ENCODE measurements at places on chromosomes 11 and 22.

DNA sequence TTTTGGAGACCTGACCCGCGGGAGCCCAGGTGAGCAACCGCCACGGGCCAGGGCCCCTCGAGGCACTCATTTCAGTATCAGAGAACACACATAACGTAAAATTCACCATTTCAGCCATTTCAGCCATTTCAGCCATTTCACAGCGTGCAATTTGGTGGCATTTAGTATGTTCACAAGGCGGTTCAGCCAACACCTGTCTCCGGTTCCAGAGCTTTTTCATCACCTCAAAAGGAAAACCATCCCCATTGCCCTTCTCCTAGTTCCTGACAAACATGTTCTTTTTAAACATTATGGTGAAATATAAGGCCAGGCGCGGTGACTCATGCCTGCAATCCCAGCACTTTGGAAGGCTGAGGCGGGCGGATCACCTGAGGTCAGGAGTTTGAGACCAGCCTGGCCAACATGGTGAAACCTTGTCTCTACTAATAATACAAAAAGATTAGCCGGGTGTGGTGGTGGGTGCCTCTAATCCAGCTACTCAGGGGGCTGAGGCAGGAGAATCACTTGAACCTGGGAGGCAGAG, 119.3 kb downstream of the KCNQ1 start:
- no peak for DNase-seq

DNA sequence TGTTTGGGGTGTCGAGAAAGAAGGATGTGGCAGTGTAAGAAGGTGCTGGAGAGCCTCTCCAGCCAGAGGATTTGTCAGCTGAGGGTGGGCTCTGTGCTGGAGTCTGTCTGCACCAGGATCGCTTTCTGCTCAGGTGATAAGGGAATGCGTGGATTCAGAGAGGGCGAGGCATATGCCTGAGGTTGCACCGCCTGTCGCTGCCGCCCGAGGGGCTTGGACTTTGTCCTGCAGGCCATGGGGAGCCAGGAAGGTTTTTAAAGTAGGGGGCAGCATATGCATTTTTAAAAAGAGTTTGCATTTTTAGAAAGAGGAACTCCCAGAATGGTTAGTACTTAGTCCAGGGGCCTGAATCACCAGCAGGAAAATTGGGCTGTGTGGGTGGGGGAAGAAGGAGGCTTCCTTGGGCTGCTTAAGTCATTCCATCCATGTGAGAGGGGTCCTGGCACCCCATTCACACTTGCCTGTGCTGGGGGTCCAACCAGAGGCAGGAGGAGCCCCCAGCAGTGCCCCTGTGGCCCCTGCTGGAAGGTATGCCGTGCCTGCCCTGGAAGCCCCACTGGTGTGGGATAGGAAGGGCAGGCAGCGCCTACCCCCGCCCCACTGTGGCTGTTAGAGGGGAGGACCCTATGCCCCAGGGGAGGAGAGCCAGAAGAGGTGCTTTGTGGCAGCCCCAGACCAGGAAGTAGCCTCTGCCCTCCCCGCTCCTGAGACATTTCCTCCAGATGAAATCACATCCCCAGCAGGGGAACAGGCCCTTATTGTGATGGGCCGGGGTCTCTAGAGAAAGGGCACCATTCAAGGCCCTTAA, 35.8 kb upstream of the MYRF start:
- no peak for DNase-seq

DNA sequence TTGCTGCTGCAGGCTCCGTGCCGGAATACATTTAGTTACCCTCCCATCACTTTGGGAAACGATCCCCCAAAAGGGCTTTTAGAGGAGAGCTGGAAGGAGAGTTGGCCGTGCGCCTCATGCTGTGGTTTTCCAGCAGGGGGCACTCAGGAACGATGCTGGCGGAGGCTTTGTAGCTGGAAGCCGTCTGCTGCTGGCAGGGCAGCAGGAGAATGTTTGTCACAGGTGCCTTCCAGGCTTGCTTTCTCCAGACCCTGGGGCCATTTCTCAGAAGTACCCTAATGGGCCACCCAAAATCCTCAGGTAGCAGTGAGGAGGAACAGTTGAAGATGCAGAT, 30.0 kb upstream of the CABP7 start:
- peak; percentile 76 for DNase-seq

GRCh38 chr11:85893395-85893794, 38.2 kb downstream of the CCDC83 start:
- no peak for DNase-seq

- no peak for DNase-seq
Observed at GRCh38 chr11:64754124-64754918, 5.5 kb downstream of the PYGM start.

DNA sequence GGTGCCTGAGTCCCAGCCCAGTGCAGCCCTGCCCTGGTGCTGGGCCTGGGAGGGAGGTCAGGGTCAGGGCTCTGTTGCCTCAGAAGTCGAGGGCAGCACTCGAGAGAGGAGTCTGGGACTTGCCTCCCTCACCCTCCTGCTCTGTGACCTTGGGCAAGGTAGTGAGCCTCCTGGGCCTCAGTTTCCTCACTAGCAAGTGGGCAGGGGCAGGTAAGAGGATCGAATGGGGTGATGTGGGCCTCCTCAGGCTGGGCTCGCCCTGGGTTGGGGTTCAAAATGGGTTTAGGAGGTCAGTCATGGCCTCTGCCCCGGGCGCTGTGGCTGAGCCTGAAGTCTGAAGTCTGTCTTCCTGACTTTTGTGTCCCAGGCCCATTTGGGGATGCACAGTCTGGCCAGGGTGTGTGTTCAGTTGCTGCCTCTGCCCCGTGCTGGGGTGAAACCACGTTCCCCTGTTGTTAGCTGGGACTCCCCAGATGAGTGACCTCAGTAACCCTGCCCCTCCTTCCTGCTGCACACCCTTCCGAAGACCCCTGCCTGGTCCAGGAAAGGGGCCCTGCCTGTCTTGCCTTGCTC, 40.9 kb upstream of the CELSR1 start:
- DNase-seq = no peak

DNA sequence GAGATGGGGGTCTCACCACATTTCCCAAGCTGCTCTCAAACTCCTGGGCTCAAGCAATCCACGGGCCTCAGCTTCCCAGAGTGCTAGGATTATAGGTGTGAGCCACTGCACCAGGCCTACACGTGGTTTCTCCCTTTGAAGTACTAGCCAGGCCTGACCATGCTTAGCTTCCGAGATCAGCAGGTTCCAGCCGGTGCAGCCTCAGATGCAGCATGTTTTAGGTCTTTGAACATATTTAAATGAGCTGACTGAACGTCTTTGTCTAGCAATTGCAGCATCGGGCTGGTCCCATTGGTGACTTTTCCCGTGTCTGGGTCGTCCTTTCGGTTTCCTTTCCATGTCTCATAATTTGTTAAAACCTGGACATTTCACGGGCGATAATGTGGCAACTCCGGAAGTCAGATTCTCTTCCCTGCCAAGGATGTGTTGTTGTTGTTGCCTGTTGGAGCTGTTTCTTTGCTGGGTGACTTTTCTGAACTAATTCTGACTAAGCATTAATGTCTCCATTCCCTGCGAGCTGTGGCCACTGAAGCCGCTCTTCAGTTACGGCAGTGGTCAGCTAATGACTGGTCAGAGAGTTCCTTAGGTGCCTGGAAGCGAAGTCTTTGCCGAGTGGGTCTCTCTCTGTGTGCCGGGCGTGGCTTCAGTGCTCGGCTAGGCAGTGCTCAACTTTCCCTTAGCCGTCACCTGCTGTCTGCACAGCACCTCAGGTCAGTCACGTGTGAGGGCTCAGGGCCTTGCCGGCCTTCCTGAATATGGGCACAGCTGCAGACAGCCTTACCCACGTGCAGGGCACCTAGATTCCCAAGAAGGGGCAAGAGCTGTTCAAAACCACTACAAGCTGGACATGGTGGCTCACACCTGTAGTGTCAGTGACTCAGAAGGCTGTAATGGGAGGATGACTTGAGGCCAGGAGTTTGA, 3.8 kb upstream of the CYP2D6 start:
- no peak for DNase-seq

DNA sequence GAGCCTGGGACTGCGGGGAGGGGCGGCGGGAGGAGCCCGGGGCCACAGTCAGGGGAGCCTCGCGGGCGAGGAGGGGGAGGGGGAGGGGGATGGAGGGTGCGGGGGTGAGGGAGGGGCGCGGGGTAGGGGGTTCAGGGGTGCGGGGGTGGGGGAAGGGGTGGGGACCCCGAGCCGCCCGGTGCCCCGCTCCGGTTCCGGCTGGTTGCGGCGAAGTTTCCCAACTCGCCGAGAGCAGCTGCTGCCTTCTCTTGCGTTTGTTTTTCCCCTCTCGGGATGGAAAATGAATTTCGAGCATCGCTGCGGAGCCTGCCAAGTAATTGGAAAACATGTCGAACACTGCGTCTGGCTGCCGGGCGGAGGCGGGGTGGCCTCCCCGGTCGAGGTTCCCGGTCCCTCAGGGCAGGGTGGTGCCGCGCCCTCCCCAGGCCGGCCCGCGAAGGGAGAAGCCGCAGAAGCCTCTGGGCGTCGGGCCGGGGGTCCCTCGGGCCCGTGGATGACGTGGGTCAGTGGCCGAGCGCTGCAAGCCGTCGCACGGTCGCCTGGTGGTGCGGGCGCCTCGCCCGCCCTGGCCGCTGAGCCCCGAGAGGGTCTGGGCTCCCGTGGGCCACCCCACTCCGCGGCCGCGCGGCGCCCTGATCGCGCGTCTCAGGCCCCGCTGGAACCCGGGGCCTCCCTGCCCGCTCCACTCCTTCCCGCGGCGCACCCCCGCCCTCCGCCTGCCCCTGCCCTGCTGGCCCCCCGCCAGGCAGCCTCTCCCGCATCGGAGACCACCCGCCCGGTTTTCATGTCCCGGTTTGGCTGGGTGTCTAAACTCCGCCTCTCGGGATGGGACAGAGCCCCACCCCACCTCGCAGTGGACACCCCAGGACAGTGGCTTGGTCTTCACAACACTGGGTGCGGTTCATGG, 12.1 kb downstream of the SPATA19 start:
- peak; percentile 34 for DNase-seq

- DNase-seq = peak; percentile 91
Observed at GRCh38 chr22:40024201-40025061, 29.7 kb downstream of the FAM83F start.

GRCh38 chr11:85195934-85196333, 431.2 kb downstream of the DLG2 start:
- DNase-seq = no peak

All from GM03348 (cell line).